ENCODE measurements at places on chromosomes 3 and 15.

- ATAC-seq: no peak
Measured at GRCh38 chr3:17399586-17399985, 342.8 kb downstream of the TBC1D5 start.

GRCh38 chr3:183491109-183491922, 62.9 kb upstream of the MCF2L2 start:
- no peak for ATAC-seq

DNA sequence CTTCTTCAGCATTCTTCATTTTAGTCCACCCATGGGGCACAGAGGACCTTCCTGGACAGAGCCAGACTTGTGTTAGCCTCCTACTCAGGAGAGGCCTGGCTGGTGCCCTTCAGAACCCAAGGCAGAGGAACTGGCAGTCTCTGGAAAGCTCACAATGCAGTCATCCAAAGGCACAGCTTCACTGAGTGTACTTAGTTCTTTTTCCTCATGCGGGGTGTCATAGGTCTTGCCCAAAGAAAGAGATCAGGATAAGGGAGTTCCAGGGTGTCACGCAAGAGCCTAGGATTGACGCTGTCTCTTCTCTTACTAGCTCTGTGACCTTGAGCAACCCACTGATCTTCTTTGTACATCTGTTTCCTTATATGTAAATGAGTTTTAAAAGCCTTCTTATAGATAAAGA, 58.7 kb downstream of the CD200 start:
- ATAC-seq: no peak

DNA sequence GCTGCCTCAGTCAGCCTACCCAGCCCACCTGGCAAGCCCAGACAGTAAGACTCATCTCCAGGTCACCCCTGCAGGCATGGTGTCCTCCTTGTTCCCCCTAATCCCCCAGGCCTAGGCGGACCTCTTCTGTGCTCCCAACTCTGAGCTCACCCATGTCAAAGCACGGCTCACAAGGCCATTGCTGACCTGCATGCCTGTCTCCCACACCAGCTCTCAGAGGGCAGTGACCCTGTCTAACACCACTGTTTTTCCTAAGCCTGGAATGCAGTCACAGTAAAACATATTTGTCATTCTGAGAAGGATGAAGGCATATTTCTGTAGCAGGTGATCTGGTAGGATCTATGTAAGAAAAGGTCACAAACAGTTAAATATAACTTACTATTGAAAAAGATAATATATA, 110.3 kb upstream of the HACD2 start:
- ATAC-seq: no peak

GRCh38 chr3:4493941-4494894, 1.1 kb downstream of the ITPR1 start:
- no peak for ATAC-seq
